ENCODE measurements at places on chromosomes 1 and 21. TPM values are rescaled to one million over a fixed set of nuclear protein-coding genes. Genes with fewer than 3 reads are reported as not detected.

MFSD2A gene
- total RNA-seq, result 1.8 TPM

HSF2BP gene
- 9.1 TPM for total RNA-seq

LCE3E gene
- not detected for total RNA-seq

DNA sequence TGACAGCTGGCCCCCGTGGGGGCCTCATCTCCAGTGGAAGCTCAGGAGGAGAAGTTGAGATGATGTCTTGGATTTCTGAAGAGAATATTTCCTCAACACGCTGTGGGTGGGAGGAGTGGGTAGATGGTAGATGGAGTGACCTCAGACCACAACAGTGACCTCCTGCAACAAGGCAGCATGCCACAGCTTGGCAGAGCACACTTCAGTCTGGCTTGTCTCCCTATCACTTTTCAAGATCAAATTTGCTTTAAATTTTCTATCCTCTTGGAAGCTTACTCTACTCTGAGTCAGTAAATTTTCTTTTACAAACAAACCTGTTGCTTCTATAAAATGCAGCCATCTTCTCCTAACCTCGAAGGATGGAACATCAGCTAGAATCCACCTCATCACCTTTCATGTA is 59.7 kb downstream of the NTPCR start:
- DNase-seq, result peak; percentile 34

- DNase-seq, result no peak
These were observed 2.2 kb downstream of the IGSF9 start for GRCh38 chr1:159943278-159943640.

- no peak for DNase-seq
These were observed 34.6 kb downstream of the COQ8A start for GRCh38 chr1:226974544-226975258.

DNA sequence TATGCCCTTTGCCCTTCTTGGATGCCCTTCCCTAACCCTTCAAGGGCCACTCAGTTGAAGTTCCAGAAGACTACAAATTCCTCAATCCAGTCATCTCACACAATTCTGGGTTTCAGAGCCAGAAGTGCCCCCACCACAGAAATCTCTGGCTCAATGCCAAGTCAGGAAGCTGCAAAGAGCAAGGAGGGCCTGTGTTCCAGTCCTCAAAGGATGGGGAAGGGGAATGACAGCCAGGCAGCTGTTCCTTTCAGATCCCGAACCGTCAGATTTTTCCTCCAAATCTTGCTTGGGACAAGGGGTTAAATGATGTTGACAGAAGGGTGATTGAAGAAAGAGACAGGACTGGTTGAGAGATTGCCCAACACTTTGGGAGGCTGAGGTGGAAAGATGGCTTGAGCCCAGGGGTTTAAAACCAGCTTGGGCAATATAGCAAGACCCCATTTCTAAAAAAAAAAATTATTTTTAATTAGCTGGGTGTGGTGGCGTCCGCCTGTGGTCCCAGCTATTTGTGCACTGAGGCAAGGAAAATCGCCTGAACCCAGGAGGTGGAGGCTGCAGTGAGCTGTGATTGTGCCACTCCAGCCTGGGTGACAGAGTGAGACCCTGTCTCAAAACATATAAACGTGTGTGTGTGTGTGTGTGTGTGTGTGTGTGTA is 716 bp upstream of the HPDL start:
- no peak for DNase-seq

Data from A172 (cell line).